ENCODE measurements at places on chromosomes 2 and 18. TPM values are rescaled to one million over a fixed set of nuclear protein-coding genes. Genes with fewer than 3 reads are reported as not detected.

Gene DPY30
- total RNA-seq = 56.2 TPM

Gene C2orf74
- total RNA-seq = 17.1 TPM

Gene TLX2
- total RNA-seq = not detected

Gene ZC3H15
- total RNA-seq = 30.2 TPM

Gene LOXHD1
- total RNA-seq = 0.21 TPM

Gene EPHA4
- total RNA-seq = 70.2 TPM

Gene FECH
- 91.2 TPM for total RNA-seq

Gene THUMPD2
- 7.0 TPM for total RNA-seq

Gene ALK
- 0.88 TPM for total RNA-seq

Gene LPIN1
- total RNA-seq = 45.6 TPM

Gene MAP3K19
- not detected for total RNA-seq

Gene CTAGE1
- not detected for total RNA-seq

Gene CYP26B1
- 3.1 TPM for total RNA-seq

DNA sequence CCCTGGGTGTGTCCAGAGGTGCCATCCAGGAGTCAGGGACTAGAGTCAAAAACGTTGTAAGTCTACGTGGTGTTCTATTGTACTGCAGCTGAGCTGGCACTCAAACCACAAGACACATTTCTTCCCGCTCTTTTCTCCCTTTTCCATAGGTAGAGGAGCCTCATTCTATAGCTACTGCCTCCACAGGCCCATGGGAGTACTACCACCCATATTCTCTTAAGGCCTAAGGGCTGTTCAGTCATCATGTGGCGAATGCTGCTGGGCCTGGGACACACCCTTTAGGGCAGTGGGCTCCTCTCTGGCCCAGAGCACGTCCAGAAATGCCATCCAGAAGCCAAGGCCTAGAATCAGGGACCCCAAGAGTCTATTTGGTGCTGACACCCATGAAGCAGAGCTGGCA, 1271.7 kb downstream of the CNTNAP5 start:
- no peak overlapping the region for H3K4me3 ChIP-seq
- no peaks in the 10 kb centered on the region for H3K4me1 ChIP-seq
- no peaks in the 10 kb centered on the region for H3K27me3 ChIP-seq
- H3K36me3 ChIP-seq = no peaks in the 10 kb centered on the region

DNA sequence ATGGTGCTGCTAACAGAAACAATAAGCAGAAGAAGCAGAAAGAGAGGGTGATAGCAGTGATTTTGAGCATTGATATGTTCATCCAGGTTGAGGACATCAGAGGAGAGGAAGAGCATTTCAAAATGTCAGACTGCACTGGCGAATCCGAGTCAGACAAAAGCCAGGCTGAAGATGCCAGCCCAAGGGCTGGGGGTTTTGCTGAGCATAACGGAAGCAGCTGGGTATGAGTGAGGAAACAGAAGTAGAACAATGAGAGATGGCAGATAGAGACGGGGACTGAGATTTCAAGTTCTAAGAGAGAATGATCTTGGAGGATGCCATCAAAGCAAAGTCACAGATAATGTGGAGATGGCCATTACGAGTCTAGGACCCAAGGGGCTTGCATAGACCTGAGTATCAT, 151.2 kb downstream of the RNF144A start:
- no peak for DNase-seq
- no peaks in the 10 kb centered on the region for H3K4me1 ChIP-seq
- H3K4me3 ChIP-seq = no peak overlapping the region
- no peak overlapping the region for H3K27ac ChIP-seq
- no peaks in the 10 kb centered on the region for H3K27me3 ChIP-seq

DNA sequence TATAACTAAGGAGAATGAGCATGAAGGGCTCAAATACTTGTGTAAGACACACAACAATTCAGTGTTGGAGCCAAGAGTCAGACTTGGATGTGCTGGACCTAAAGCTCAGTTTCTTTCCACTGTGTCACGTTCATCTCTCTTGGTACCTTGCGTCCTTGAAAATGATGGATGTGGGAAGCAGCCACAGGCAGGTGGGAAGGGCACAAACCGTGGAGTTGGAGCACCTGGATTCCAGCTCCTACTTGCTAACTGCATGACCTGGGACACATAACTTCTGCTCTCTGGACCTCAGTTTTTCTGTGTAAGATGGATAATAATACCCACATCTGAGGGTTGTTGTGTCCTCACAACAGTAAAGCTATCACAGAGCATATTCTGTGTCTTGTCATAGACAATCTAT, 53.1 kb upstream of the PPP1CB start:
- no peak overlapping the region for H3K4me3 ChIP-seq
- H3K4me1 ChIP-seq = peaks cover 14% of the 10 kb centered on the region
- H3K27ac ChIP-seq = no peak overlapping the region
- H3K36me3 ChIP-seq = no peaks in the 10 kb centered on the region
- DNase-seq = no peak

- H3K4me1 ChIP-seq = no peaks in the 10 kb centered on the region
- no peak overlapping the region for H3K4me3 ChIP-seq
- no peak for DNase-seq
- no peak overlapping the region for H3K27ac ChIP-seq
- no peaks in the 10 kb centered on the region for H3K27me3 ChIP-seq
These were observed 36.0 kb downstream of the SULT1C2 start for GRCh38 chr2:108324531-108325255.

DNA sequence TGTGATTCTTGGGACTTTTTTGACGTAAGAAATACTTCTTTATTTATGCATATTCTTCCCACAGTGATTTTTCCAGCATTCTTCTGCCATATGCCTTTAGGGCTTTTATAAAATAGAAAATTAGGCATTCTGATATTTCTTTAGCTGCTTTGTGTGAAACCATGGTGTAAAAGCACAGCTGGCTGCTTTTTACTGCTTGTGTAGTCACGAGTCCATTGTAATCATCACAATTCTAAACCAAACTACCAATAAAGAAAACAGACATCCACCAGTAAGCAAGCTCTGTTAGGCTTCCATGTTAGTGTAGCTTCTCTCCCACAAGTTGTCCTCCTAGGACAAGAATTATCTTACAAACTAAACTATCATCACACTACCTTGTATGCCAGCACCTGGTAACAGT, 62.6 kb downstream of the EIF5B start:
- peaks cover 57% of the 10 kb centered on the region for H3K36me3 ChIP-seq
- DNase-seq = no peak
- no peaks in the 10 kb centered on the region for H3K27me3 ChIP-seq
- H3K27ac ChIP-seq = peak overlapping the region; percentile 69

GRCh38 chr18:67117804-67118203, 398.7 kb downstream of the DSEL start:
- H3K27me3 ChIP-seq = no peaks in the 10 kb centered on the region
- no peaks in the 10 kb centered on the region for H3K4me1 ChIP-seq
- no peaks in the 10 kb centered on the region for H3K36me3 ChIP-seq
- no peak for DNase-seq

GRCh38 chr2:11310212-11310611, 34.2 kb downstream of the ROCK2 start:
- no peaks in the 10 kb centered on the region for H3K36me3 ChIP-seq
- no peaks in the 10 kb centered on the region for H3K27me3 ChIP-seq
- H3K4me1 ChIP-seq = no peaks in the 10 kb centered on the region

DNA sequence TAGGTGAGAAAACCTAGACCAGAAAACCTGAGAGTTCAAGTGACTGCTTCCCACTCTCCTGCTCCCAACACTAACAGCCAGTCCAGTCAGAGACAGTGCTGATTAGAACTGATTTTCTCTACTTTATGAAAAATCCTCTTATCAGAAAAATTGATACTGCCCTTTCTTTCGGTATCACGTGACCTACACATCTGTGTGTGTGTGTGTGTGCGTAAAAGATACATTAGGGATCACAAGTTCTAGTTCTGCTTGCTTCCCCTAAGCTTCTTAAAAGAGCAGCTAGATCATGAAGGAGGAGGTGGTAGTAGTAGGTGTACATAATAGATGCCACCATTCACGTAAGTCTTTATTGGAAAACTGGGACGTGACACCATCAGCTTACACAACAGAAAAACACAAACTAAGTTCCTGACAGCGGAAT, 1.5 kb downstream of the ARL5A start:
- H3K4me1 ChIP-seq = peaks cover 25% of the 10 kb centered on the region
- peak overlapping the region; percentile 83 for H3K4me3 ChIP-seq
- H3K27me3 ChIP-seq = no peaks in the 10 kb centered on the region
- peak overlapping the region; percentile 93 for H3K27ac ChIP-seq
- peak; percentile 12 for DNase-seq
- H3K36me3 ChIP-seq = no peaks in the 10 kb centered on the region

DNA sequence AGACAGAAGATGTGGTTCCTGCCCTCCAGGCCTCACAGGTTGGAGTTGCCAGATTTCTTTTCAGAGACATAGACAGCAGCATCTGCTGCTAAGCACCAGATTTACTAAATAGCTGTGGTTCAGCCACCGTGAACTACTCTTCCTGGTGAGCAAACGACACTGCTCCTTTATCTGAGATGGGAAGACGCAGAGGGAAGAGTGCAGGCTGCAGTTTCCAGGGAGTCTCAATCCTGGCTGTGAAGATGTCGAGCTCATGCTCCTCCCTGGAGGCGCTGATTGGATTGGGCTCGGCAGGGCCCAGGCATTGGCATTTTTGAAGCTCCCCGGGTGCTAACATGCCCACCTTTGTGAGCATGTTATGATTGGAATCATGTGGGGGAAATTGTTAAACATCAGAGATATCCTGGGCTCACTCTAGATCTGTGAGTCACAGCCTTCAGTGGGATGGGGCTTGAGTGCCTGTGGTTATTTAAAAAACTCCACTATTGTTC, 314.8 kb downstream of the TSN start:
- H3K4me1 ChIP-seq = peaks cover 3% of the 10 kb centered on the region
- no peaks in the 10 kb centered on the region for H3K27me3 ChIP-seq
- no peak for DNase-seq
- no peaks in the 10 kb centered on the region for H3K36me3 ChIP-seq
- H3K4me3 ChIP-seq = no peak overlapping the region

DNA sequence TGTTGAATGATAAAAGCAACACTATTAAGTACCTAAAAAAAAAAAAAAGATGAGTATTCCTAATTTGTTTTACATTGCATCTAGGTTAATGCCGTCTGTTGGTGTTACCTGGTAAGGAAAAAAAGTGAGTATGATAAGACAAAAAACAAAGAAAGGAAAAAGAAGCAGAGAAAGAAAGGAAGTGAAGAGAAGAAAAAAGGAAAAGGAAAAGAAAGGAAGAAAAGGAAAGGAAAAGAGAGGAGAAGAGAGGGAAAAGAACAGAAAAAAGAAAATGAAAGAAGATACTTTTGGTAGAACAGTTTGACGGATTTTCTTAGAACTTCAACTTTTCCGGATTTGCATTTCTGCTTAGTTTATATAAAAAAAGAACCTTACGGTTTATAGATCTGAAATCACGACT, 387.9 kb downstream of the METTL4 start:
- no peak overlapping the region for H3K27ac ChIP-seq
- no peaks in the 10 kb centered on the region for H3K27me3 ChIP-seq
- no peaks in the 10 kb centered on the region for H3K36me3 ChIP-seq
- H3K4me1 ChIP-seq = no peaks in the 10 kb centered on the region
- no peak overlapping the region for H3K4me3 ChIP-seq

GRCh38 chr2:105125428-105125827, 87.6 kb downstream of the MRPS9 start:
- H3K27me3 ChIP-seq = no peaks in the 10 kb centered on the region
- no peaks in the 10 kb centered on the region for H3K36me3 ChIP-seq
- H3K4me3 ChIP-seq = no peak overlapping the region
- H3K4me1 ChIP-seq = no peaks in the 10 kb centered on the region
- DNase-seq = no peak

GRCh38 chr2:121084130-121084680, 200.8 kb downstream of the TFCP2L1 start:
- no peak overlapping the region for H3K27ac ChIP-seq
- no peaks in the 10 kb centered on the region for H3K36me3 ChIP-seq
- H3K4me3 ChIP-seq = no peak overlapping the region
- no peaks in the 10 kb centered on the region for H3K27me3 ChIP-seq

- peaks cover 7% of the 10 kb centered on the region for H3K4me1 ChIP-seq
- no peak for DNase-seq
- H3K27ac ChIP-seq = no peak overlapping the region
- no peaks in the 10 kb centered on the region for H3K36me3 ChIP-seq
- no peak overlapping the region for H3K4me3 ChIP-seq
These were observed 137.6 kb downstream of the TNS1 start for GRCh38 chr2:217864963-217865772.

DNA sequence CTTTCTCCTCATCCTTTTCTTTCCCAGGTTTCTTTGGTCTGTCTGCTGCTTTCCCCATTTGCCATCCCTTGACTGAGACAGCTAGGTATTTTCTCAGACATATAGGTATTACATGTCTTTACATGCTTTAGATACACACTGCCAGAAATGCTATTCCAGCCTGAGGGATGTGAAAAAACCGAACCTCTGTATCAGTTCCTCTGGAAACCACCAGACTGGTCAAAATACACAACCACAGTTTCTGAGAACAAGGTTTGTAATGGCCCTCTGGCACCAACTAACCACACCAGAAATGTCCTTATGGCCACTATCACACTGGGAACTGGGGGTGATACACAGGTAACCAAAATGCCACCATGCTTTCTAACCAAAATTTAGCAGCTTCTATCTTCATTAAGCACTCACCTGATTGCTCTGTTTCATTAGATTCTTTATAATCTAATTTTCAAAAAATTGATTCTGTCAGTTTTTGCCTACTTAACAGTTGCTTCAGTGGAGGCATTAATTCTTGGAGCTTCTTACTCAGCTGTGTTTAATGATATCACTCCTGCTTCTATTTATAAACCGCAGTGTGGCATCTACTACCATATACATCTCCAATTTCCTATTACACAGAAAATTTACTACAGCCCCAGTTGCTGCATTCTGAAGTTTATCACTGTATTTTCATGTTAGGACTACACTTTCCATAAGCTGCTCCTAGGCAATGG, 243.5 kb downstream of the WDPCP start:
- H3K4me1 ChIP-seq = no peaks in the 10 kb centered on the region
- H3K27me3 ChIP-seq = no peaks in the 10 kb centered on the region
- DNase-seq = no peak
- no peak overlapping the region for H3K4me3 ChIP-seq
- H3K36me3 ChIP-seq = no peaks in the 10 kb centered on the region

DNA sequence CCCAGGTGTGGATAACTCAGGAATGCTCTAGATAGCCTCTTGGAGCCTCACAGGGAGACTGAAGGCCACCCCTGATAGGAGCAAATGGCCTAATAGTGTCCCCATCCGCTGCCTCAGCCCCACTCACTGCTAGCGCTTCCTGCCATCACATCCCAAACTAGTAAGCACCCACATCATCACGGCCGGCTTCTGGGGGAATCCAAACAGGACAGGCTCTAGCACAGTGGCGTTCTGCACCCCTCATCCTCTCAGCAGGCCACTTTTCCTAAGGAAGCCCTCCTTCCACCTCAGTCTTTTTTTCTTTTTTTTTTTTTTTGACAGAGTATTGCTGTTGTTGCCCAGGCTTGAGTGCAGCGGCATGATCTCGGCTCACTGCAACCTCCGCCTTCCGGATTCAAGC, 6.3 kb upstream of the AMER3 start:
- H3K27ac ChIP-seq = no peak overlapping the region
- no peaks in the 10 kb centered on the region for H3K27me3 ChIP-seq
- H3K4me3 ChIP-seq = no peak overlapping the region
- H3K4me1 ChIP-seq = peaks cover 19% of the 10 kb centered on the region
- no peaks in the 10 kb centered on the region for H3K36me3 ChIP-seq

DNA sequence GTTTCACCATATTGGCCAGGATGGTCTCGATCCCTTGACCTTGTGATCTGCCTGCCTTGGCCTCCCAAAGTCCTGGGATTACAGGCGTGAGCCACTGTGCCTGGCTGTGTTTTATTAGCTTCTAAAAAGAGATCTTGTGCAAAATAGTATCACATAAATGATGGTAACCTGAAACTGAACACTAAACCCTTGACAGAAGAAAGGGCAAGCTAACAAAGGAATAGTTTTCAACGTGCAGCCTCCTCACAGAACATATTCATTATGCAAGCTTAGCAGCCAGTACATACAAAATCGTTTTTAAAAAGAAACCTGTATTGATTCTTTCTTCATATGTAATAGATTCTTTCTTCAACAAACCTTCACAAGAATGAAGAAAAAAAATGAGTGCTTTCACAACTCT, 20.6 kb downstream of the CHN1 start:
- DNase-seq = no peak
- H3K4me1 ChIP-seq = peaks cover 13% of the 10 kb centered on the region
- H3K27ac ChIP-seq = no peak overlapping the region
- H3K4me3 ChIP-seq = no peak overlapping the region

All from cardiac muscle cell (in vitro differentiated cells and primary cell).